ENCODE measurements at places on chromosomes 5 and 9. TPM values are rescaled to one million over a fixed set of nuclear protein-coding genes. Genes with fewer than 3 reads are reported as not detected.

DNA sequence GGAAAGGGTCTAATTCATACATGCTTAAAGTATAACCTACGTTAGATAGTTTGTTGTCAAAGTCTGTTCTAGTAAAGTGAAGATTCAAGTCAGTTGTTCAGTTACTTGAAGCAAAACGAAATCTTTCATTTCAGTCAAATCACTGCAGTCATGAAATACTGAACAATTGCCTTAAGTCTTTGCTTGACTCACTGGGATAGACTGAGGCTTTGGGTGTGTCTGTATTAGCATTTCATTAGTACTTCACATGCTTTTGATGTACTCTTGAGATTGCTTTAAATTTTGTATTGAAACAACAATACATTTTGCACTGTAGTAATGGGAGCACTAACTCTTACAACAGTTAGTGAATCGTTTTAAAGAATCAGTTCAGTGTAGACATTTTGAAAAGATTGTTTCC is 4.0 kb upstream of the CMYA5 start:
- H3K27me3 ChIP-seq = no peaks in the 10 kb centered on the region
- H3K27ac ChIP-seq = no peak overlapping the region
- DNase-seq = no peak
- no peaks in the 10 kb centered on the region for H3K36me3 ChIP-seq
- no peaks in the 10 kb centered on the region for H3K4me1 ChIP-seq
- H3K4me3 ChIP-seq = no peak overlapping the region

DNA sequence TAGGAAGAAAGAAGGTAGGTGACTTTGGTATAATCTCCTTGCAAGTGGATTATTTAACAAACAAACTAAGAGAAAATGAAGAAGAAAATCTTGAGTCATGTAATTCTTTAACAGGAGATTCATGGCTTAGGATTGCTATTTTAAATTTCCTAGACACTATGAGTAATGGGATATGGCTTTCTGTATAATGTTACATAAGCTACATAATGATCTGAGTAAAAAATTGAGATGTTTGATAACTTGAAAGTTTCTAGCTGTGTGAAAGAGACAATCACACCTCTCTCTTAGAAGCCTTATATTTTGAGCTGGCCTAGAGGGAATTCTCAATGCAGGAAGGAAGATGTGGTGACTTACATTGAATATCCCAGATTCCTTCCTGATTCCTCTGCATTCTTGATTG is 92.5 kb downstream of the CDH9 start:
- H3K36me3 ChIP-seq = no peaks in the 10 kb centered on the region
- no peak for DNase-seq
- H3K27ac ChIP-seq = no peak overlapping the region
- H3K4me3 ChIP-seq = no peak overlapping the region
- no peaks in the 10 kb centered on the region for H3K27me3 ChIP-seq

Gene ARHGEF39
- total RNA-seq = 7.3 TPM

Gene PAEP
- total RNA-seq = not detected

DNA sequence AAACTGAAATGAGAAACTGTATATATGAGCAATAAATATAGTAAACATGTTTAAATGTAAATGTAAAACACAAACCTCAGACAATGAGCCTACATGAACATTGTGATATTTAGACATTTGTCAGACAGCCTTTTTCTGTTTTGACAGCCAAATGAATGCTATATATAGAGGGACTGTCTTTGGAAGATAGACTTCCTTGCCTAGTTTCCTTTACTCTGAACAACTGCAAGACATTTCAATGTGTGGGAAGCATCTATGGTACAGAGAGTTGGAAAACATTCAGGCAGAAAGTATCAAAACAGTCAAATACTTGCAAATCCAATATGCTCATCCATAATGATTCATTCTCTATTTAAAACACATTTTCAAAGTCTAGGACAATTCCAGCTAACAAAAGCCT is 31.7 kb upstream of the TUSC1 start:
- H3K27ac ChIP-seq = no peak overlapping the region
- H3K36me3 ChIP-seq = no peaks in the 10 kb centered on the region
- DNase-seq = no peak
- no peaks in the 10 kb centered on the region for H3K27me3 ChIP-seq

Gene ENTREP1
- total RNA-seq = 1.7 TPM

Gene DOK3
- total RNA-seq = 8.9 TPM

Gene HMMR
- total RNA-seq = 44.5 TPM

GRCh38 chr9:134476272-134476941 is 150.2 kb downstream of the RXRA start:
- peaks cover 8% of the 10 kb centered on the region for H3K4me1 ChIP-seq
- H3K27me3 ChIP-seq = no peaks in the 10 kb centered on the region
- H3K36me3 ChIP-seq = no peaks in the 10 kb centered on the region
- H3K27ac ChIP-seq = no peak overlapping the region

DNA sequence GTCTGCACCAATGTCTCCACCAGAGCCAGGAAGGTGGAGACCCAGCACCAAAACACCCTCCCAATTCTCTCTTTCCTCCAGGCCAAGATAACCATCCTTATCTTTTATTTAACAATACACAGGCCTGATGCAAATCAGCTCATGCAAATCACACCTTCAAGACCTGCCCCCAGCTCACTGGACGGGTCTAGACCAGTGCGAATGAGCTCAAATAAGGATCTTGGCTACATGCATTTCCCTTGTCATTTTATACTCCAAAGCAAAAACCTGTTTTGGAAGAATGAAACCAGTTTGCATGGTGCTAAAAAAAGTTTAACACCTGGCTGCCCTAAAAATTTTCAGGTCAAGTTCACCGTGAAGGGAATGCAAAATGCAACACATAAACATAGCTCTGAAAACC is 31.9 kb upstream of the DAPK1 start:
- no peaks in the 10 kb centered on the region for H3K36me3 ChIP-seq
- no peak overlapping the region for H3K4me3 ChIP-seq
- no peaks in the 10 kb centered on the region for H3K4me1 ChIP-seq
- DNase-seq = no peak

Gene PCDHGB6
- 1.0 TPM for total RNA-seq

Gene SLC34A1
- not detected for total RNA-seq

DNA sequence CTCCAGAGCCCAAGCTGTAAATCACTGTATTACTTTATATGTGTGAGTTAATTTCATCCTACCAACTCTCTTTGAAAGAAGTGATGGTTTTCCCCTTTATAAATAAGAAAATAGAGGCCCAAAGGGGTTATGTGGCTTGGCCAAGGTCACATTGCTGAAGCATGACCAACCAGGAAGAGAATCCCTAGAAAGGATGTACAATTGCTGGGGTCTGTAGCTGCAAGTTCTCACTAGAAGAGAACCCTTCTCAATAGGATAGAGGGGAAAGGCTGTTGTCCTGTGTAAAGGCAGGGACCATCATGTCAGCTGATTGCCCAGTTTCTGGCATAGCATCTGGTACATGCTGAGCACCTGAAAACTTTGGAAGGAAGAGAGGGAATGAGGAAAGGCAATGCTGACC is 39.0 kb upstream of the FAT2 start:
- H3K4me3 ChIP-seq = no peak overlapping the region
- no peaks in the 10 kb centered on the region for H3K4me1 ChIP-seq
- H3K27me3 ChIP-seq = no peaks in the 10 kb centered on the region
- no peaks in the 10 kb centered on the region for H3K36me3 ChIP-seq

Gene CORO2A
- total RNA-seq = 53.8 TPM

DNA sequence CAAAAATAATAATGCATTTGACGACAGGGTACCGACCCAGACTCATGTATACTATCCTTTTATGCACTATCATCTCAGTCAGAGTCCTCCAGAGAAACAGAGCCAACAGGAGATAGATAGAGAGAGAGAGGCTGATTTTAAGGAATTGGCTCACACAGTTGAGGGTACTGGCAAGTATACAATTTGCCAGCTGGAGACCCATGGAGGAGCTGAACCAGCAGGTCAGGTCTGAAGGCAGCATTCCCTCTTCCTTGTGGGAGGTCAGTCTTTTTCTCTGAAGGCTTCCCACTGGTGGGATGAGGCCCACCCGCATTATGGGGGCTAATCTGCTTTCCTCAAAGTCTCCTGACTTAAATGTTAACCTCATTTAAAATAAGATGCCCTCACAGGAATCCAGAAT is 17.3 kb upstream of the MED10 start:
- H3K4me3 ChIP-seq = no peak overlapping the region
- no peaks in the 10 kb centered on the region for H3K4me1 ChIP-seq
- H3K27me3 ChIP-seq = no peaks in the 10 kb centered on the region
- no peak for DNase-seq
- H3K36me3 ChIP-seq = no peaks in the 10 kb centered on the region

GRCh38 chr9:5917888-5918287 is 27.2 kb downstream of the MLANA start:
- no peak overlapping the region for H3K4me3 ChIP-seq
- H3K36me3 ChIP-seq = no peaks in the 10 kb centered on the region
- no peaks in the 10 kb centered on the region for H3K4me1 ChIP-seq

GRCh38 chr5:171989946-171990712 is 16.3 kb downstream of the FBXW11 start:
- H3K27ac ChIP-seq = no peak overlapping the region
- no peaks in the 10 kb centered on the region for H3K27me3 ChIP-seq
- H3K36me3 ChIP-seq = no peaks in the 10 kb centered on the region
- DNase-seq = no peak
- H3K4me1 ChIP-seq = no peaks in the 10 kb centered on the region

Gene LCN15
- total RNA-seq = not detected

DNA sequence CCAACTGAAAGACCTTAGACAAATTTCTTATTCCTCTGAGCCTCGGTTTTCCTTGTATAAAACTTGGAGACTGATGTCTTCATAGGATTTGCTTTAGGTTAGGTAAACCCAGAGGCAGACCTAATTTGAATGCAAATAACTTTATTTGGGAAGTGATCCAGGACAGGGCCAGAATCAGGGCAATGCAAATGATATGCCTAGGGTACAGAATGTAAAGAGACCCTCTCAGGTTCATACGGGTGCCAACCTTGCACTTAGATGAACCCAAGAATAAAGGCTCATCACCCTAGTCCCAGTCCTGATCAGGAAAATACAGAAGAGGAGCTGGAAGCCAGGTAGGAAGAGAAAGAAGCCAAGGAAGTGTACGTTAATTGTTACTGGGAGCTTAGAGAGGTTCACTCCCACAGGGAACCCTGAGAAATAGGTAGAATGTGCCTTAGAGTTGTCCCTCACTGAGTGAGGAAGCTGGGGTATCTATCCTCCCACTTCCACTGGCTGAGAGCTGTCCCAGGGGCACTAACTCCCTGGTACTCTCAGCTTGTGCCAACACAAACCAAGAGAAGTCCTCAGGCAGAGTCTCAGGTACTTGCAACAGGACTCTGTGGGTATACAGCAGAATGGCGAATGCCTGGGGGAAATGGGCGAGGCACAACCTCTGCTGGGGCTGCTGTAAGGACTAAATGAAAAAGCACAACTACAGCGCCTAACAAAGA is 3.1 kb upstream of the HK3 start:
- no peak for DNase-seq
- H3K27ac ChIP-seq = no peak overlapping the region
- no peaks in the 10 kb centered on the region for H3K36me3 ChIP-seq
- H3K4me1 ChIP-seq = no peaks in the 10 kb centered on the region

- no peak overlapping the region for H3K27ac ChIP-seq
- no peaks in the 10 kb centered on the region for H3K36me3 ChIP-seq
- H3K27me3 ChIP-seq = no peaks in the 10 kb centered on the region
- no peaks in the 10 kb centered on the region for H3K4me1 ChIP-seq
- no peak overlapping the region for H3K4me3 ChIP-seq
Observed at GRCh38 chr9:121230256-121230655, 28.6 kb upstream of the RAB14 start.

GRCh38 chr5:59732301-59732700 is 161.2 kb downstream of the PDE4D start:
- no peaks in the 10 kb centered on the region for H3K36me3 ChIP-seq
- H3K27ac ChIP-seq = no peak overlapping the region
- DNase-seq = no peak
- no peak overlapping the region for H3K4me3 ChIP-seq

Gene TMEM174
- not detected for total RNA-seq

- no peak overlapping the region for H3K4me3 ChIP-seq
- H3K27ac ChIP-seq = no peak overlapping the region
- H3K36me3 ChIP-seq = no peaks in the 10 kb centered on the region
Observed at GRCh38 chr5:129601576-129601975, 141.5 kb downstream of the ADAMTS19 start.

Gene BNC2
- total RNA-seq = 20.0 TPM

DNA sequence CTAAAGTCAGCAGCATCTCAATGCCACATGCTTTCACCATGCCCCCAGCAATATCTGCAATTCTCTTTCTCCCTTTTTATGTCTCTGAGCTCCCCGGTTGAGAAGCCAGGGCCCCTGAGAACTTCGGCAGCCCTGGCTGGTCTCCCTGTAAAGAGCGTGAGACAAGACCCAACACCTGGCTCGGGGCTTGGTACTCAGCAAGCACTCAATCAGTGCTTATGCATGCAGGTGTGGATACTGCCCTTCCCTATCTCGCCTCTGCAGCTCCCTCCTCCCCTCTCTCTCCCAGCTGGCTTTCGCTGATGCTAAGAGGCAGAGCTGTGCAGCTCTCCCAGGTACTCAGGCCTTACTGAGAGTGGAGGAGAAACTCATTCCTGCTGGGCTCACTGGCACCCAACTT is 41.7 kb upstream of the AKNA start:
- no peak for DNase-seq
- no peak overlapping the region for H3K4me3 ChIP-seq
- no peak overlapping the region for H3K27ac ChIP-seq
- H3K4me1 ChIP-seq = no peaks in the 10 kb centered on the region
- H3K27me3 ChIP-seq = no peaks in the 10 kb centered on the region

DNA sequence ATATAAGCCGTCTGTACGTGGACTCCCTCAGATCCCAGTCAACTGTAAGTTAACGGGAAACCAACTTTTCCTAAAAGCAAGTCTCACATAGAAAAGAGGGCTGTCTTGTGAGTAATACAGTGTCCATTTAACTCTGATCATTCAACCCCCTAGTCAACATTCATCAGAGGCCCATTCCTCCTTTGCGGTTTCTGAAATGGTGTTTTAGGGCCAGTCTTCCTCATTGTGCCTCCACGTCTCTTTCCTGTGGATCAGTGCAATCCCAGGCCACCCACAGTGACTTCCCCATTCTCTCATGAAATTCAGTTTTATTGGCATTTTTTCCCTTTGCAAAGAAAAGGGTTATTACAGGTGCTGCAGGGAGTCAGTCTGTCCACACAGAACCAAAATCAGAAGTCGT is 261.8 kb downstream of the NR3C1 start:
- no peak for DNase-seq
- no peaks in the 10 kb centered on the region for H3K36me3 ChIP-seq
- H3K4me3 ChIP-seq = no peak overlapping the region
- H3K27ac ChIP-seq = no peak overlapping the region
- peaks cover 9% of the 10 kb centered on the region for H3K4me1 ChIP-seq

Gene C9orf50
- total RNA-seq = not detected

Gene VCAN
- total RNA-seq = 27.2 TPM

- no peaks in the 10 kb centered on the region for H3K36me3 ChIP-seq
- no peak overlapping the region for H3K27ac ChIP-seq
- H3K27me3 ChIP-seq = no peaks in the 10 kb centered on the region
- no peaks in the 10 kb centered on the region for H3K4me1 ChIP-seq
Observed at GRCh38 chr9:25442526-25442925, 235.7 kb downstream of the TUSC1 start.

Gene FOXD4L4
- total RNA-seq = not detected

- H3K4me3 ChIP-seq = no peak overlapping the region
- no peaks in the 10 kb centered on the region for H3K27me3 ChIP-seq
- no peak for DNase-seq
Observed at GRCh38 chr9:116452634-116453033, 234.5 kb upstream of the TRIM32 start.

Measured in colonic mucosa (tissue), 4 donors.